ENCODE measurements at places on chromosomes 16 and 17.

DNA sequence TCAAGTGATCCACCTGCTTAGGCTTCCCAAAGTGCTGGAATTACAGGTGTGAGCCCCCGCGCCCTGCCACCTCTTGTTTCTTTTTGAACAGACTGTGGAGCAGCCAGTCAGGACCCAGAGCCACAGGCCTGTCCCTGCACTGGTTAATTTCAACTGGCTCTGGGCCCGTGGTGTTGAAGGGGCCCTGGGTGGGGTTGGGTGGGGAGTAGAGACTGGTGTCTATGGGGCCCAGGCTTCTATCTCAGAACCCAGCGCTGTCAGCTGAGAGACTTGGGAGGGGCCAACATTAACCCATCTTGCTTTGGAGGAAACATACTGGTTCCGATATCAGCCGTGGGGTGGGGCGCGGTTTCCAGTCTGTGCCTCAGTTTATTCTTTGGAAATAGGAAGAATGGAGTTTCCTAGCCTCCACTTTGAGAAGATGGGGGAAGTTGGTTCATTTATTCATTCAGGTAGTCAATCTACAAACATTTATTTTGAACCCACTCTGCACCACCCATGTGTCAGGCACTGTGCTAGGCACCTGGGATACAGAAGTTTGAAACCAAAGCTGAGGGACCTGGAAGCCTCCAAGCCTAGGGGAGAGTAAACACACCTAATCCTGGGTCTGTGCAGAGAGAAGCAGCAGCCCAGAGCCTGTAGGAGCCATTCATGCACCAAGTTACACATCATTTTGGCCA, 15.5 kb upstream of the SLC4A1 start:
- DNase-seq = no peak

- no peak for DNase-seq
Observed at GRCh38 chr16:83830769-83831455, 23.1 kb downstream of the HSBP1 start.

- no peak for DNase-seq
Observed at GRCh38 chr17:13589658-13590057, 12.1 kb downstream of the HS3ST3A1 start.

- no peak for DNase-seq
Observed at GRCh38 chr16:8920645-8921346, 38.6 kb downstream of the LITAFD start.

DNA sequence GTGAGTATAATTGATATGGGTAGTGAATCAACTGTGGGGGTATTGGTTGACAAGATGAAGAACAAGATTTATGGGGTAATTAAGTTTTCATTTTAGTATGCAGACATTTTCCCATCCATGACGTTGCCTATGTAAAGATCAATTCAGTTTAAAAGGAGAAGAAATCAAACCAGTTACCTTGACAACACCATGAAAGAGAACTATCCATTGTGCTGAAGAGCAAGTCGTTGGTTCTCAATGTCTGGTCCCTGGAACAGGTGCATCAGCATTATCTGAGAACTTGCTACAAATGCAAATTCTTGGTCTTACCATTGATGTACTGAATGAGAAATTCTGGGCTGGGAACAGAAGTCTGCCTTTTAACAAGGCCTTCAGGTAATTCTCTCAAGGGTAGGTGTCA, 801 bp upstream of the OR4D2 start:
- DNase-seq = no peak

- DNase-seq = no peak
Observed at GRCh38 chr17:68184141-68184571, 63.7 kb upstream of the AMZ2 start.

GRCh38 chr17:41629826-41630670, 5.7 kb upstream of the KRT17 start:
- DNase-seq = no peak

DNA sequence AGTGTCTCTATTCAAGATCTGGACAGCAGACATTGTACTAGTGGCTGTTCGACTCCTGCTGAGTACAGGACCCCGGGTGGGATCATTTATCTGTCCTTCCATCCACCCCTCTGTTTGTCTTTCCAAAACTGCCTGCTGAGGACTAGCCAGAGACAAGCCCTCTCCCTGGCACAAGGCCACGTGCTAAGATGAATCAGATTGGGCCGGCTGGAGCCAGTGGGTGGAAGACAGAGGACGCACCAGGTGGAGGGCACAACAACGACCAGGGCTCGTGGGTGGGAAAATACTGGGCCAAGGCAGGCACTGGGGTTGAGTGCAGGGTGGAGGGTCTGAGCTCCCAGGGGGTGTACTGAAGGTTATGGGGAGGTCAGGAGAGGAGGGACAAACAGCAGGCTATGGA, 1.4 kb upstream of the CA7 start:
- DNase-seq = no peak

DNA sequence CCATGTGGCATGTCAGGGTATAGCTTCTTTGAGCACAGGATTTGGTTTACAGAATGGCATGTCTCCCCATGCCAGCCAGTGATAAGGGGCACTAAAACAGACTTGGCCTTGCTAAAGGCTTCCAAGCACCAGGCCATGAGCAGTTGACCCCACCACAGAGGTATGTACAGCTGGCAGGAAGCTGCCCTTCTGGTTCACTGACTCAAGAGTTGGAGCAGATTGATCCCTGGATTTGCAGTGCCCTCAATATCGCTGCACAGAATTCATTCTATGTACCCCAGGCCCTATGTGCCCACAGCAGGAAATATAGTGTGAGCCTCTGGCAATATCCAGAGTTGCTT, 24.3 kb downstream of the HLF start:
- DNase-seq = no peak

DNA sequence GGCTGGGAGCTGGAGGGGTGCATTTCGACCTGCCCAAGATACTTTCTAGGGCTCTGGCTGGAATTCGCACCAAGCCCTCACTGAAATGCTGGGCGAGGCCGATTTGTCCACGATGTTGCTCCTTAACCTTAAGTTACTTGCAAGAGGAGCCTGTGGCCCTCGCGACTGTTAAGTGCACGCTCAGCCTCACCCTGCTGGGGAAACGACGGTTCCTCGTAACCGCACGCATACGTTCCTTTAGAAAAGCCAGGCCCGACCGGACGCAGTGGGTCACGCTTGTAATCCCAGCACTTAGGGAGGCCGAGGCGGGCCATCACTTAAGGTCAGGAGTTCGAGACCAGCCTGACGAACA, 607 bp upstream of the NCOR1 start:
- DNase-seq = no peak

GRCh38 chr17:7213895-7214299, 5.7 kb downstream of the DLG4 start:
- DNase-seq = no peak

GRCh38 chr16:21194771-21195301, 16.5 kb downstream of the ZP2 start:
- DNase-seq = no peak

- no peak for DNase-seq
Observed at GRCh38 chr17:1126801-1127550, 52.8 kb downstream of the ABR start.

GRCh38 chr17:67801626-67802175, 23.6 kb upstream of the BPTF start:
- no peak for DNase-seq

DNA sequence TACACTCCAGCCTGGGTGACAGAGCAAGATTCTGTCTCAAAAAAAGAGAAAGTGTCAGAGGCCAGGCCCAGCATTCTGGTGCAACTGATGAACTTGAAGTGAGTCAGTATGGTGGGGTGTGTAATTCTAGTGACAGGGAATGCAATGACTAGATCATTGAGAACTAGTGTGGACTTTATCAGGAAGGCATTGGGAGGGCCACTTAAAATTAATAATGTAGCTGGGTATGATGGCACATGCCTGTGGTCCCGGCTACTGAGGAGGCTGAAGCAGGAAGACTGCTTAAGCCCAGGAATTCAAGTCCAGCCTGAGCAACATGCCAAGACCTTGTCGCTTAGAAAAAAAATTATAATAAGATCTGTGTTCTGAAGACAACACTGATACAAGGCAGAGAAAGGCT, 90.8 kb downstream of the STX8 start:
- no peak for DNase-seq

- peak; percentile 88 for DNase-seq
Observed at GRCh38 chr17:45098869-45099616, 33.3 kb downstream of the PLCD3 start.

- peak; percentile 95 for DNase-seq
Observed at GRCh38 chr16:57462209-57462977, at the start of gene POLR2C. TSS of gene POLR2C (plus strand) at chr16:57462679. CDS start at chr16:57462725, 46 bp downstream.

DNA sequence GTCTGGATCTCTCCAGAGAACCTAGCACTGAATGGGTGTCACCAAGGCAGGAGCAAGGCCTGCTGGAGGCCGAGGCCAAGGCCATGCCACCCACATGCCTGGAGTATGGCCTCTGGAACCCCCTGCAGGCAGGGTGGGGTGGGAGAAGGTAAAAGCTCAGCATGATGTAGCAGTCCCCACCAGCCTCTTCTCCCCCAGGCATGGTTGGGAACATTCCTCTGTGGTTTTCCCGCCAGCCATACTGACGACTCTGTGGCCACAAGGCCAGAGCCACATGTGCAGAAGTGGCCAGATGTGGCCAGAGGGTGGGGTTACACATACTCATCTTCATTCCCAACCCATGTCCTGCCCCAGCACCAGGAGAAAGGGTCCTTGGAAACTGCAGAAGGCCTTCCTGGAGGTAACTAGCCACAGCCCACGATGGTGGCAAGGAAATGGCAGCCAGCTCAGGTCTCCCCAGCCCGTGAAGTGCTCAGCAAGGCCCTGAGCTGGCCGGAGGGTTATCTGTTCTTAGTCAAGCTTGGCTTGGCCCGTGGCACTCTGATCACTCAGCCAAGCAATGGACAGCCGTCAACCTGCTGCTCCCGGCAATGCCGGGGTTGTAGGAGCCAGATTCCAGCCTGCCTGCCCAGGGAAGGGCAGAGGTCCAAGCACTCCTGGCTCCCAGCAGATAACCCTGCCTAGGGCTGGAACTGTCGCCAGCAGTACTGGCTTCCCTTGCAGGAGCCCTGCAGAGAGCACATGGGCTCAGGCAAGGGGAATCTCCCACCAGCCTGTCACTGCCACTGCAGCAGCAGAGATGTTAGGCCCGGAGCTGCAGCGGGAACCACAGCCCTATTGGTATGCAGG, 26.1 kb downstream of the HDAC5 start:
- no peak for DNase-seq

GRCh38 chr16:25798065-25798464, 106.3 kb downstream of the HS3ST4 start:
- no peak for DNase-seq

DNA sequence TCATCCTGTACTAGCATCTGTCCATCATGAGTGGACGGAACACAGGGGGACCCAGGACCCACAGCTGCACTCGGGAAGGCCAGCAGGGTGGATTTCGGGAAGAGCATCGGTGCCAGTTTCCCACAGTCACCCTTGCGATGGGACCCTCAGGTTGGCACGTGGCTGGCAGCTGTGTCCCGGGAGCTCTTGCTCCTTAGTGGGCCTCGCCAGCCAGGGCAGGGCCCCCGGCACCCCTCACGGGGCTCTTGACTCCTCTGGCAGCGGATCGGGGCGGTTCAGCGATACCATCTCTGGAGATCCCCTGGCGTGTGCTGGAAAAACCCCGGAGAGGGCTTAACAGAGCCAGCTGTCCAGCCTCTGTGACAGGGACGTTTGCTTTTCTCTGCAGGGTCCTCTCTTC, 9.2 kb downstream of the CAPN15 start:
- DNase-seq = no peak

- peak; percentile 62 for DNase-seq
Observed at GRCh38 chr17:330993-331701, 21.5 kb downstream of the RPH3AL start.

DNA sequence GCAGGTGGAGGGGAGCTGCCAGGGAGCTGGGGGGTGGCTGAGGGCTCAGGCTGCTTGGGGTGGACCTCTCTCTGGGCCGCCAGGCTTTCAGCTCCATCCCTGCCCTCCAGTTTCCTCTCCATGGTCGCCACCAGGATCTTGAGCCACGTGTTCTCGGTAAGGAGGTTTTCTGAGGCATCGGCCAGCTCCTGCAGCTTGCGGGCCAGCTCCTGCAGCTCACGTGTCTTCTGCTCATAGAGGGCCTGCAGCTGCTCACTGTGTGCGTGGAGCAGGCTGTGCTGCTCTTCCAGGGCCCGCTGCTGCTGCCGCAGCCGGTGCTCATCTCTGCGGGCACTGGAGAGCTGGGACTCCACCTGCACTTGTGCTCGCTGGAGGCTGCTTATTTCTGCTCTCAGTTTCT, 11.0 kb downstream of the SNN start:
- DNase-seq = no peak

- DNase-seq = no peak
Observed at GRCh38 chr17:69339937-69340336, 13.0 kb upstream of the ABCA5 start.

DNA sequence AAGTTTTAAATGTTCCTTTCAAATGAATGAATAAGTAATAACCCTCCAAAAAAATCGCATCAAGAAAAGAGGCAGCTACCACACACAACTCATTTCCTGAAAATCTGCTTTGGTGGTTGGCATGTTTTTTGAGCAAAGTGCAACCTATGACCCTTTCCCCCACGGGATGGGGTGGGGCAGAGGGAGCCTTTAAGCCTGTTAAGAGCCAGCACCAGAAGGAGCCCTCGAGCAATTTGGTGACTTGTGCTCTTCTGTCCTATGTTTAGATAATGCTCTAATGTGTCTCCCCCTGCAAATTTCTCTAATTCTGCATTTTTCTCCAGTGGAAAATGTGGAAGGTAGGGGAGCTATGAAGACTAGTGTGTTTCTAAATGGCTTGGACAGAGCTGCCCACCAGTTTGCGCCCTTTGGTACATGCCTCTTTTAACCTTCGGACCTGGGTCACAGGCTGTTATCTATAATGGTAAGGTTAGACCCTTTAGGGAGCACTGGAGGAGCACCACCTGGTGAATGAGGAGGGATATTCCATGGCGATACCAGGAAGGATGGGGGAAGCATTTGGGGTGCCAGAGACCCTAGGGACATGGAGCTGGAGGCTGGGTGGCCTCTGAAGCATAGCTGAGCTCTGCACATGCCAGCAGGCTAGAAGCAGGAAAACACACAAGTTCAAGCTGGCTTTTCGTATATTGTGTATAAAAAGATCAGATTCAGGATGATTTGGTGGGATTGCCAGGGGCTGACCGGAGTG, 1.6 kb downstream of the PYCARD start:
- peak; percentile 69 for DNase-seq

- no peak for DNase-seq
Observed at GRCh38 chr17:44599298-44600175, 42.3 kb downstream of the FZD2 start.

GRCh38 chr17:82231312-82231561, 2.4 kb downstream of the SLC16A3 start:
- no peak for DNase-seq

DNA sequence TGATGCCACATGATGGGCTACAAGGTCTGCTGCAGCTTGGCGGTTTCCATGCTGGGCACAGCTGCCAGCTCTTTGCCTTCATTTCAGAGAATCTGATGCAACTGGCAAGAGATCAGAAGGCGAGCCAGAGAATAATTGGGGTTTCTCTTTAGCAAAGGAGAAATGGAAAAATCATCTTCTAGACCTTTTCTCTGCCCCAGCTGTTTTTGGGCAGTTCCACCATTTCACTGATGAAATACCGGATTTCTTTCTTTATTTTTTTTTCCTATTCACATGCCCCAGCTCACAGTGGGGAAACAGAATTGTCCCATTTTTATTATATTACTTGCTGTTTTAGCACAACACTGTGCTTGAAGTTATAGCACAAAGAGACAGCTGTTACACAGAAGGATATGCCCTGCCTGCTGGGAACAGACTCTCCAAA, 439.3 kb upstream of the GOT2 start:
- DNase-seq = no peak

GRCh38 chr17:7132511-7133094, 18.0 kb upstream of the ASGR2 start:
- peak; percentile 65 for DNase-seq

GRCh38 chr16:79537584-79537983, 63.0 kb downstream of the MAF start:
- DNase-seq = no peak

- no peak for DNase-seq
Observed at GRCh38 chr17:36204724-36205500, 6.0 kb upstream of the CCL4L2 start.

Data from CD4-positive, alpha-beta T cell treated with Interleukin-17A for 4 hours (primary cell).